EL (cell line): ENCODE measurements at places on chromosomes 3 and 15.
A peak's percentile ranks its signal among the peaks of the same experiment; 100 is the strongest.

DNA sequence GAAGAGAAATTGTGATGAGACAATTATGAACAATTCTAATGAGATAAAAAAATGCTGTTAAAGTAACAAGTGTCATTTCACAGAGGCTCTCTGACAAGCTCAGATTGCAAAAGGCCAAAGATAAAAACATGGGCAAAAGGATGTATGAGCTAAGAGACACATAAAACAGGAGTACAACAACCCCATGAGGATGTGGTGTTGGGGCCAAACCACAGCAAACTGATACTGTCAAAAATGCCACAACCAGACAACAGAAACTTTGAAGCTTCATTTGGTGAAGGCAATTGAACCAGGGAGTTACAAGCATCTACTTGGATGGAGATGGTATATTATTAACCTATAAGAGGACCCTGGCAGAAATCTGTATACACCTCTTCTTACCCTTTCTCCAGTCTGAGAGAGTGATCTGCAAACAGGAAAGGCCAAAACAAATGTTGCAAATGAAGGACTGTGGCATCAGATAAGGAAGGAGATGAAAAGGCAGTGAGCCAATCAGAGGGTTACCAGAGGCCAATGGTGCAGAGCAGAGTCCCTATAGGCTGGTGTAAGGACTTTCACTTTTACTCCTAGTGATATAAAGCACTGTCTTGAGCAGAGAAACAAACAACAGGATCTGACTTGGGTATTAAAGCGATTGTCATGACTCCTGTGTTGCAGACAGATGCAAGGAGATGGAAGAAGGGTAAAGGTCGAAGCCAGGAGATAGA lies 659.0 kb downstream of the NTRK3 start:
- peak; percentile 22 for DNase-seq

DNA sequence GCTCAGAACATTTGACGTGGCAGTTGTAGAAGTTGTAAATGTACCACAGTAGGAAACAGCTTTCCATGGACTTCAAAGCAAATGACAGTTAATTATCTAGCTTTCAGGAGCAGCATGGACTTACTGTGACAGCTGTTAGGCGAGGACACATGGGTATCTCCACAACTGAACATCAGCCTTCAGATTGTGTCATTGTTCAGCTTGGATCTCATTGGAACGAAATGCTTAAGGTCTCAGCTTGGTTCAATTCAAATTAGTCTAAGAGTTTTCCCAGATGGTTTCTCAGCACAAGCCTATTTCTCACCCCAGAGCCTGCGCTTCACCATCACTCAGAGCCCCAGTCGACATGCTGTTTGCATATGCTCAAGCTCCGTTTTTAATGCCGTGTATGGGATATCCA lies 21.1 kb upstream of the GYG1 start:
- no peak for DNase-seq

DNA sequence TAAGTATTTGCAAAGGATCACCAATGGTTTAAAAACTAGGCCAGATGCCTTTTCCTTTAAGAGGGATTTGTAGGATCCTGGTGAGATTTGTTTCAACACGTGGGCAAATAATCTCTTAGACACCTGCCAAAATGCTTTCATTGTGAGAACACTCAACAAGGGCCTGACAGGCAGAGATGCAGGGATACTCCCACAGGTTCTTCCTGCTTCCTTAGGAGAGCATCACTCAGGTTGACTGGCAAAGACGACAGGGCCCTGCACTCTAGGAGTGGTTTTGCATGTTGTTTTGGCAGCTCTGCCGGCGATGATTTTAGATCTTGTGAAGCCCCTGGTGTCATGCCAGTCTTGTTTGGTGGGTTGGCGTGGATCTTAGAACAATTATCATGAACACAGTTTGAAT lies 184.5 kb downstream of the NR1D2 start:
- no peak for DNase-seq

DNA sequence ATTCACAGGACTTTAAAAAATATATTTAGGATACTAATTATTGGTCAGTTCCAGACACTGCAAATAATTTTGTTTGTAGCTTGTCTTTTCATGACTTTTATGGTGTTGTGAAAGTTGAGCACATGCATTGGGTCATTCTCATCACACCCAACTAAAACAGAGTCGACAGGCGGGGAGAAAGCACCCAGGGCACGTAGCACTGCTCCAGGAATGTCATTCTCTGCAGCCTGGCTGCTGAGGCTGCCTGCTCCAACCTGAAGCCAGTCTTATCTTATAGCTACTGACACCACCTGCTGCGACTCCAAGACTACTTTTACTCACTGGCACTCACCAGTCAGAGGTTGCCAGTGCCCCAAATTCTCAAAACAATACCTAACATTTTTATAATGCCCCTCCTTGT lies 56.9 kb downstream of the ACAD9 start:
- DNase-seq: no peak

DNA sequence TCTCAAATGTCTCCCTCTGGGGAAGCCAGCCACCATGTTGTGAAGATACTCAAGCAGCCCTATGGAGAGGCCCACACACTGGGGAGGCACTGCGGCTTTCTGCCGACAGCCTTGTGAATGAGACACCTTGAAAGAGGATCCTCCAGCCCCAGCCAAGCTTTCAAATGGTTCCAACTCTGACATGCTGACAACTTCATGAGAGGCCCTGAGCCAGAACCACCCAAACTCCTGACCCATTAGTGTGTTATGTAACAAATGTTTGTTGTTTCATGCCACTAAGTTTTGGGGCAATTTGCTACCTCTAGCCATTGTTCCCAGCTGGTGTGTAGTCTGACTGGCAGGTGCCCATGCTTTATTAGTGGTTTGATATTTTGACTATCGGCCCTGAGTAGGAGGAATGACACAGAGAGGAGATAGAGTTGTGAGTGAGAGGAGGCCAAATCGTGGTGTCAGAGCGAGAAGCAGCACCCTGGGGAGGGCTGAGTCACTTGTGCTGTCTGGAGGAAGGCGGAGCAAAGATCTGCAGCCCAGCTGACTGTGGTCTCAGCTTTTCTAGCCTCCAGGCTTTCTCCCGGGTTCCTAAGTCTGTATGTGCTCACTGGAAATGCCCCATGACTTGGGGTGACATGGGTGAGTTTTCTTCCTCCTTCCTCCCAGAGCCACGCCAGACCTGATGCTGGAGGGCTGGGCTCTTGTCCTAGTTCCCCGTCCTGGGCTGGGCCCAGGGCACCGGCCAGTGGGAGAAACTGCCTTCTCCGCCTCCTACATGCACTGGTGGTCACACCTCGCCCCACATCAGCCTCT lies 56.7 kb upstream of the BLM start:
- peak; percentile 96 for DNase-seq

GRCh38 chr15:31262901-31263671 lies 63.5 kb upstream of the KLF13 start:
- DNase-seq: peak; percentile 8

DNA sequence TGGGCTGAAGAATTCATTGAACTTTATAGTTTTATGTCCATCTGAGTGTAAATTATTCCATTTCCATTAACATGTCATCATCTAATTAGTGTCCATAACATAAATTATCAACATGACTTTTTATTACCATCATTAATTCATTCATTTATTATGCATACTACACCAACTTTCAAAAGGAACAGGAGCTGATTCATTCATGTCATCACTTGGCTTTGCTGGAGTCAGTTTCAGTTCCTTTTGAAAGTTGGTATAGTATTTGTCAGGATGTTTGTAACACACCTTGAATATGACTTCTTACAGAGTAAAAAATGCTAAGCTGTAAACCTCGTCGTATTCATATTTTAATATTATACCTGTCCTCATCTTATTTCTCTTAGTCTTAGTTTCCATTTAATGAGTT lies 298.0 kb upstream of the RBMS3 start:
- no peak for DNase-seq

- no peak for DNase-seq
Observed at GRCh38 chr3:13112521-13113345, 39.5 kb upstream of the IQSEC1 start.

DNA sequence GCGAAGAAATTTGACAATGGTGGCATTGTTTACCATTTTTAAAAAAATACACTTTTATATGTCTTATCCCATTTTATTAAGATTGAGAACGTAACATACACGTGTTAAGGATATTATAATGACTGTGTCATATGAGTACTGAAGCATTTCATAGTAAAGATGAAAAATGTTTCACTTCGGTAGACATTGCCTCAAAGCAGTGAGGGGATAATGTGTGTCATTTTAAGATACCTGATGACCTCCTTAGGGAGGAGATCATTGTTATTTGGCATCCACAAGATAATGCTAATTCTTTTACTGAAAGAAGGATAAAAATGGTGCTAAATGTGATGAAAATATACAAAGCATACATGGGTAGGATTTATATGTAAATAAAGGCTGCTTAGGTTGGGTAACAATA lies 107.3 kb downstream of the STAC start:
- DNase-seq: no peak

GRCh38 chr15:95105229-95105628 lies 873.9 kb downstream of the MCTP2 start:
- DNase-seq: peak; percentile 90
